MG63 (cell line): ENCODE measurements at places on chromosomes 12 and 14. TPM values are rescaled to one million over a fixed set of nuclear protein-coding genes. Genes with fewer than 3 reads are reported as not detected.

Gene SYNDIG1L
- not detected in 2 replicates for total RNA-seq

Gene TCL1B
- not detected in 2 replicates for total RNA-seq

Gene SERPINA1
- total RNA-seq = 0.89 and 27.3 TPM in 2 replicates

GRCh38 chr12:41008472-41008871, 179.6 kb upstream of the PDZRN4 start:
- no peak for DNase-seq

GRCh38 chr14:74475678-74476077, 17.4 kb downstream of the NPC2 start:
- peak; percentile 20 for DNase-seq

DNA sequence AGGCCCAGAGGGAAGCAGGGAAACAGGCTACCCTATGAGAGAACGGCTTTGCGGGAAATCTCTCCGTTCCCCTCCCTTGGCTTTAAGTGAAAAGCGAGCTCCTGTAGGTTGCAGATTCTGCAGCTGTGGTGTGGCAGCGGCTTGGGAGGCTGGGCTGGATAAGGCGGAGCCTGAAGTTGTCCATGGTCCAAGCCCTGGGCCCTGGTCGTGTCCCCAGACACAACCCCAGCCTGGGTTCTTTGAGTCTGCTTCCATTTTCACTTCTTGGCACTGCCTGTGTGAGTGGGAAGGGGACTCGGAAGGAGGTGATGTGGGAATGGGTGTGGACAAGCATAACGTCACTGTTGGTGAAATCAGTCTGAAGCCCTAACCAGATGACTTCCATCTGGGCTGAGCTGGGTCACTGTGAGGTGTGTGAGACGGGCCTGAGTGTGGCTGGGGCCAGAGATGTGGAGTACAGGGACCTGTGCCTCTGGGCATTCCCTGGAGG, 43.0 kb upstream of the CTDSP2 start:
- DNase-seq = peak; percentile 62

DNA sequence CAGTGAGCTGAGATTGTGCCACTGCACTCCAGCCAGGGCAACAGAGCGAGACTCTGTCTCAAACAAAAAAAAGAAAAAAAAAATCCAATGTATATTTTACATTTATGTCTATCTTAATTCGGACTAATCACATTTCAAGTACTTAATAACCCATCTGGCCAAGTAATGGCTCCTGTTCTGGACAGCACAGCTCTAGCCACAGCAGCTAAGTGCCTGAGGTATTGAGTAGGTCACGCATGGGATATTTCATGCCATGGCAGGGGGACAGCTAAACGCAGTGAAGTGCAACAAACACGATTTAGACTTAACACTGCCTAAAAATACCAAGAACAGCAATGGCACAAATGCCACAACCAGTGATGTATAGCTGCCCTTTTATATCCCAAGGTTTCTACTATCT, 8.0 kb downstream of the BAZ1A start:
- no peak for DNase-seq

DNA sequence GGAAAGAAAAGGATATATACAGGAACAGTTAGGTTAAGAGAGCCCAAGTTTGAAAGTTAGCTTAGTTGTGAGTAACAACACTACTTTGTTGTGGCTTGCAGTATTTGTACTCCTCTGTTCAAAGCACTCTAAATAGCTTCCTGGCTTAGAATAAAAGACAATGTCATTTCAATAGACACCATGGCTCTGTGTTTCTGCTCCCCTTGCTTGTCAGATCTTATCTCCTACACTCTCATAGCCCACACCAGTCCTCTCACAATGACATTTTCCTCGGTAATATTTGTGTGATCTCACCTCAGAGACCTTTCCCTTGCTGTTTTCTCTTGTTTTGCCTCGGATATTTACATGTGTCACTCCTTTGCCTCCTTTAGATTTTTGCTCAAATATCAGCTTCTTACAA, 418.4 kb downstream of the MDGA2 start:
- DNase-seq = no peak

DNA sequence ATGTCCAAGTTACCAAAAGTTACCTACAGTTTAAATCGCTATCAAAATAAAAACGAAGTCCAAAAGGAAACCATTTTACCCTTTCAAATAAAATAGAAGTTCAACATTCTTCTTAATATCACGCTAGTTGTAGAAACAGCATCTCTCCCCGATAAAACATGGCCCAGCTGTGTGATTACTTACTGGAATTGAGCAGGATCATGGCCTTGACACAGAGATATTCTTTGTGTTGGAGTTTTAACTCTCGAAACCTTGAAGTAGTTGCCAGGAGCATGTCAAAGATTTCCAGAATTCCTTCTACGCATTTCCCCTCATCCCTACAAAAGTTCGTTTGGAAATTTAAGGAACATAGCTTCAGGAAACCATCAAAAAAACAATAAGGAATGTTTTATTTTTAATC, 44.8 kb downstream of the ESR2 start:
- no peak for DNase-seq

GRCh38 chr12:121358073-121358472, 5.9 kb upstream of the ANAPC5 start:
- DNase-seq = no peak

DNA sequence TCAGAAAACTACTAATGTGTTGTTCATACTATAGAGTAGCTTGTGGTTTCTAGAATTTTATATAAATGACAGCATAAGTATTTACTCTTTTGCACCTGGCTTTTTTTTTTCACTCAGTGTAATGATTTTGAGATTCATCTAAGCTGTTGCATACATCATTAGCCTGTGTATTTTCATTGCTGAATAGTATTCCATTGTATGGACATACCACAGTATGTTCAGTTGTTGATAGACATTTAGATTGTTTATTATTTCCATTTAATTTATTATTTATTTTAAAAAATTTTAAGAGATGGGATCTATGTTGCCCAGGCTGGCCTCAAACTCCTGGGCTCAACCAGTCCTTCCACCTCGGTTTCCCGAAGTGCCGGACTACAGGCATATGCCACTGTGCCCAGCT, 80.0 kb downstream of the IFT43 start:
- DNase-seq = no peak

GRCh38 chr14:54629183-54629582, 62.3 kb downstream of the SAMD4A start:
- no peak for DNase-seq

Gene ZNF268
- 9.2 and 24.4 TPM in 2 replicates for total RNA-seq

Gene CLEC4D
- not detected in 2 replicates for total RNA-seq

Gene MORN3
- not detected in 2 replicates for total RNA-seq

Gene DPPA3
- not detected in 2 replicates for total RNA-seq

- no peak for DNase-seq
These were observed 77.5 kb upstream of the ATP2A2 start for GRCh38 chr12:110203546-110203945.

DNA sequence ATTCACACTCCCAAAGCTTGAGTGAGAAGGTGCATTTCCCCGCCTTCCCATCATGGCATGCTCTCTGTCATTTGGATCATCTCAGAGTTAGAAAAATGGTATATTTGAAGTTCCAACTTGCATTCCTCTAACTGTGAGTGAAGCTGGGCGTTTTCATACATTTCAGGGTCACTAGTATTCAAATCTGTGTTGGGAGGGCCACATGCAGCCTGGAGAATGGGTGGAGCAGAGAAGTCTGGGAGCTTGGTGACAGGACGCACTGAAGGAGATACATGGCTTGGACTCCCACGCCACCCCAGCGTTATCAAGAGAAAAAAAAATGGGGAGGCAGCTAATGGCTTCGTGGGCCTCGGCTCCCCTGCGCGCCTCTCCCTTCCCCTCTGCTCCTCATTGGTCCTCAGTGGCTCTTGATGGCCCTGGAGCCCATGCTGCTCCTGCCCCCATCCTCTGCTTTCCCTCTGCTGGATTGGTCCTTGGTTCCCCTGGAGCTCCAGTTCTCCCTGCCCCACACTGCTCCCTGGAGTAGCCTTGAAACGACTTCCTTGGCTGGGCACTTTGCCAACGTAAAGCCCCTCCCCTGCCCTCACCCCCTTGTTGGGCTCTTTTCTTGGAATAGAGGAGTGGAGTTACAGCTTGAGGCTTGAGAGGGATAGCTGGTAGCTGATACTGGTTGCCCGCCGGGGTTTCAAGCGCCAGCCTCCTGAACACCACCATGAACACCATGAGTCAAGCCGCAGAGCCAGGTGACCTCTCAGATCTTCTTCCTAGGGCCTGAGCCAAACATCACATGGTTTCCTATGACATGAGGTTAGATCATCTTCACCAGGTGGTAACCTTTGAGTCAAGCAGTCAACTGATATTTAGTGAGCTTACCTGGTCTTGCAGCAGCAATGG, 139.6 kb downstream of the PRKCH start:
- no peak for DNase-seq

DNA sequence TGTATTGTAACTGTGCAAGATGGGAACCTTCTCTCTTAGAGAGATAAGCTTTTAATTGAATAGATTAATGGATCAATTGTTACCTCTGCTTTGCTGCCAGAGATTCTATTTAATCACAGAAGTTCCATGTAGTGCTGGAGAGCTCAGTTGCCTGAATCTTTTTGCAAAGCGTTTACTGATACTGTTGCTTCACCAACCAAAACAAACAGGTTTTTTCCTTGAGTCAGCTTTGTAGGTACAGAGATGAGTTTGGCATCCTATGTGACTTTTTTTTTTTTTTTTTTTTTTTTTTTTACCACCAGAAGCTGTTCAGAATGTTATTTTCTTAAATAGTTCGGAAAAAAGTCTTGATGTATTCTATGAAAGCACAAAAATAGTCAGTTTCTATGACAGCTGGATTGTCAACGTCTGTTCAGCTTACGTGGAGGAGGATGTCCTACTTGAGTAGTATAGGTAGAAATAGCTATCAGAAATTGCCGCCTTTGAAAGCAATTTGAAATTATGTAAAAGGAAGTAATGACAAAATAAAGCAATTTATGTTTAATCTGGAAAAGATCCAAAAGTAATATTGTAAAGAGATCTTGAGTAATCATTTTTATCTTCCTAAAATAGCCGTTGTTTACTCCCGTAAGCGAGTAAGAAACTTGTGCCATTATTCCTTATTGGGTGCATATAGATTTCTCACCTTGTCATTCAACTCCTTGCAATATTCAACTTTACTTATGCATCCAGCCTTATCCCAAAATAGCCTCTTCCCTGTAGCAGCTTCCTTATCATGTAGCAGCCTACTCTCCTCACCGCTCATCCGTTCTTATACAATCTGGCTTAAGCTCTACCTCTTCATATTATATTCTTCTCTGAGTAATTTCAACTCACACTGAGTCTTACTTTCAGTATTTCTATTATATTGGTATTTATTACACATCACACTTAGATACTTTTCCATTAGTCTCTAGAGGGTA, 5.2 kb downstream of the LRRK2 start:
- DNase-seq = no peak

- DNase-seq = peak; percentile 43
These were observed 7.5 kb downstream of the FOXG1 start for GRCh38 chr14:28773861-28774691.

- DNase-seq = no peak
These were observed 29.1 kb upstream of the ZNF641 start for GRCh38 chr12:48379794-48380193.

DNA sequence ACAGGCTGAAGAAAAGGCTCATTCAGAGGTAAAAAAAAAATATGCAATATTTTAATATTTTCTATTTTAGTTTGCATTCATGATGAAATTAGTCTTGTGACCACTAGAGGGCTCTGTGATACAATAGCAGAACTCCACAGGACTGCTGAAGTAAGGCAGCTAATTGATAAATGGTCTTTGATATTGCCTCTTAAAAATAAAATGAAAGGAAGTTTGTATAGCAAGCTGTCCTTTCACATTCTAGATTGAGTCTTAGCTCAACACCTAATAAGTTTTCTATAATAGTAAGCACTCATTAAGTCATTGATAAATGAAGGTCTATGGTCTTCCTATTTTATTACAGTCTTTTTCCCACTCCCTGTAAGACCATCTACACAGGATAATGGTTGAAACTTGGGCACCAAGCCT, 315.7 kb downstream of the NAV3 start:
- no peak for DNase-seq

GRCh38 chr12:59403259-59403932, 192.4 kb upstream of the SLC16A7 start:
- DNase-seq = peak; percentile 18

DNA sequence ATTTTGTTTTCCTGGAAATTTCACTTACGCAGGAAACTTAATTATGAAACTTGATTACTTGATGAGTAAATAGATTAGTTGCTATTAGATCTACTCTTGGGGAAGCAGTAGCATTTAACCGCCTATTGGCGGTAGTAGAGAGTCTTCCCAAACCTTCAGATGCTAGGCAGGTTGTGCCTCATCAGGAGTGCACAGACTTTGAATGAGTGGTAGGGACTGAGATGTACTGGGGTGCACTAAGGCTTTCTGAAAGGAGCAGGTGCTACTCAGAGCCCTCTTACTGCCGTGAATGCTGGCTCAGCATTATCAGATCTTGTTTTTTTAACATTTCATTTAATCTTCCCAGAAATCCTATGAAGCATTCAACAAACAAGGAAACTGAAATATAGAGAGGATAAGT, 7.7 kb downstream of the GATC start:
- no peak for DNase-seq

DNA sequence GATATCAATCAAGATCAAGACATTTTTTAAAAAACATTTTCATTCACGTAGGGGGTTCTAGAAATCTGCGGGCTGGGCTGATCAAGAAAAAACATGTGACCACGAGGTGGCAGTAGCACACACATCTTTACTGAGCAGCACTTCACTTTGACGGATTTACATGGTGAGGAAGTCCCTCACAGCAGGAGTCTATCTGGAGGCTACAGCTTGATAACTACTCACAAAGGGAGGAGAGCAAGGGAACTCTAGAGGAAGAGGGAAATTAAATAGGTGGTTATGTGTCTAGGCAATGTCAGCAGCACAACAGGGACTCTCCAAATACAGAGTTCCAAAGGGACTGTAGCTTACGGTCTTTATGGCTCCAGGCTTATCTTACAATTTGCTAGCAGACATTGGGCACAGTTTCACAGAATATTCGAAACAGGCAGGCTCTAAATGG, 248.1 kb downstream of the DPY19L2 start:
- DNase-seq = peak; percentile 50

Gene SERPINA3
- 0.57 TPM in 1 of 2 replicates, not detected in the other for total RNA-seq

Gene PAN2
- 9.3 and 11.9 TPM in 2 replicates for total RNA-seq

- DNase-seq = no peak
These were observed 147.4 kb downstream of the AKAP6 start for GRCh38 chr14:32476532-32476931.

GRCh38 chr14:69008421-69008884, 29.4 kb upstream of the ACTN1 start:
- DNase-seq = no peak

Gene C12orf60
- 0.42 and 2.2 TPM in 2 replicates for total RNA-seq

Gene ACACB
- total RNA-seq = 0.20 and 2.9 TPM in 2 replicates

DNA sequence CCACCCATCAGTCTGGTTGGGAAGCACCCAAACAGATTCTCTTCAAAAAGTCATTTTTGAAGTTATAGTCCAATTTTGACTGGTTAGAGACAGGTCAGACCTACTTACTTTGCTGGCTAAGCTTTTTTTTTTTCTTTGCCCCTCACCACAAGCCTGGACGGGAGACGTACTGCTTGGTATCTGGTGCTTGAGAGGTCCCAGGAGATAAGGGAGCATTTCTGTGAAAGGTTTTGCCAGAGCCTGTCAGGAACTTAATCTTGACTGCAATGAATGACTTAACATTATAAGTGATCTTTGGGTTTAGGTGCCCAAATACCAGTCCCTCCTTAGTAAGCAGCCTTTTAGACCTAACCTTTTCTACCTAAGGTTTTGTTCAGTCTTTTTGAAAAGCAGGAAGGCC, 6.3 kb downstream of the MTHFD1 start:
- no peak for DNase-seq

GRCh38 chr14:56515739-56516138, 63.9 kb upstream of the TMEM260 start:
- no peak for DNase-seq

Gene KRT6A
- not detected in 2 replicates for total RNA-seq
